NT2/D1 (cell line): ENCODE measurements at places on chromosomes 6 and 20.
A peak's percentile ranks its signal among the peaks of the same experiment; 100 is the strongest.

DNA sequence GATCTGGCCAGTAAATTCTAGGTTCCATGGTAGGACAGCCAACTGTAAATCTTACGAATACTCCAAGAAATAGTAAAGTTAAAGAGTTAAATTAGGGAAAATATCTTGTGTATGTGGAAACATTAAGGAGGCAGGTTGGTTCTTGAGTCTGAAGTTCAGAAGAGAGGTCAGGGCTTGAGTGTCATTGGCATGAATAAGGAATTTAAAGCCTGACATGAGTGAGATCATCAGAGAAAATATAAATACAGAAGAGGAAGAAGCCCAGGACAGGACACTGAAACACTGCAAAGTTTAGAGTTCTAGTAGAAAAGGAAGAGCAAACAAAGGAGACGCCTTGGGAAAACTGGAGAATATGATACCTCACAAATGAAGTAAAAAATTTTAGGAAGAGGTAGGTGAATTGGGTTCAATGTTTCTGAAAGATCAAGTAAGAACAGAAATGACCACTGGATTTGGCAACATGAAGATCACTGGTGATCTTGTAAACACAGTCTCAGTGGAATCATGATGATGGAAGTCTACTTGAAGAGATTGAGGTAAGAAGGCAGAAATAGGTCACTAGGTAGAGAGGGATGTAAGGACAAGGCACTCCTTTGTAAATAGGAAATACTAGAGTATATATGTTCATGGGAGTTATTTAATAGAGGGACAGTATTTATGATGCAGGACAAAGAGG, 41.6 kb upstream of the SYNCRIP start:
- DNase-seq, result no peak

- DNase-seq, result no peak
These were observed 256.5 kb downstream of the TAF4 start for GRCh38 chr20:61809006-61809770.

GRCh38 chr6:12060780-12061609, 48.9 kb downstream of the HIVEP1 start:
- DNase-seq, result peak; percentile 57

DNA sequence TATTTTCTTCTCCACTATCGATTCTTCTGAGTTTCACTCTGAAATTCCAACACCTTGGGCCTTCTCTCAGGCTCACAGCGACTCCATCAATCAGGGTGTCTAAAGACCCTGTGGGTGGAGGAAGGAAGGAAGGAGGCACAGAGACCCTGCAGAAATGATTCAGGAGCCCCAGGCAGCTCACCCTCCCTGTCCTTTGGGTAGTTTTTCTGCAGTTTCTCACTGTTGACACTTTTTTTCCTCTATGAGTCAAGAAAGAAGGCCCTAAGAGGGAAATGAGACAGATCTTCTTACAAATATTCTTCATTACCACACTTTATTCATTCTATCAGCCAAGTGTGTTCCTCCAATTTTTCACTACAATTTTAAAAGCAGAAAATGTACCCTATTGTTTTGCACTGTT, 34.2 kb upstream of the TBXT start:
- DNase-seq, result no peak

GRCh38 chr6:154977588-154977987, 17.5 kb upstream of the TIAM2 start:
- DNase-seq, result no peak

DNA sequence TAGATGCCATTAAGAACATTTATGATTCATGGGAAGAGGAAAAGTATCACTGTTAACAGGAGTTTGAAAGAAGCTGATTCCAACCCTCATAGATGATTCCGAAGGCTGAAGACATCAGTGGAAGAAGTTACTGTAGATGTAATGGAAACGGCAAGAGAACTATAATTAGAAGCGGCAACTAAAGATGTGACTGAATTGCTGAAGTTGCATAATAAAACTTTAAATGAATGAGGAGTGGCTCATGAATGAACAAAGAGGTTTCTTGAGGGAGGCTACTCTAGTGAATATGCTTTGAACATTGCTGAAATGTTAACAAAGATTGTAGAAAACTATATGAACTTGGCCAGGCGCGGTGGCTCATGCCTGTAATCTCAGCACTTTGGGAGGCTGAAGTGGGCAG, 84.1 kb downstream of the PHIP start:
- DNase-seq, result no peak

DNA sequence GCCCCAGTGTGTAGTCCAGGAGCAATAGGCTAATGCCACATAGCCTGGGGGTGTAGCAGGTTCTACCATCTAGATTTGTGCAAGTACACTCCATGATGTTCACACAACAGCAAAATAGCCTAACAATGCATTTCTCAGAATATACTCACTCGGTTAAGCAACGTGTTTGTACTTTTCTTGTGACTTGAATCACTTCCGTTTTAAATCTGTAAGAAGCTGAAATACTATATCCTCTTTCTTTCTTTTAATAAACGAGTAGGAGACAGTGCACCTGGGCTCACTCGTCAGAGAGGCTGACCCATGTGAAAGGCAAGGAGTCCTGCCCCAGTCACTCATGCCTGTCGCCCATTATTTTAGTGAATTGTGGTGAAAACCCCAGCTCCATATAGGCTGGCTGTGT, 201.6 kb downstream of the FOXA2 start:
- no peak for DNase-seq

GRCh38 chr6:6714118-6714897, 125.8 kb downstream of the LY86 start:
- DNase-seq, result no peak

GRCh38 chr6:151721671-151722070, 85.8 kb upstream of the ESR1 start:
- no peak for DNase-seq

GRCh38 chr6:99575544-99576227, 7.2 kb upstream of the CCNC start:
- DNase-seq, result no peak

GRCh38 chr6:20939161-20939775, 405.0 kb downstream of the CDKAL1 start:
- DNase-seq, result no peak

DNA sequence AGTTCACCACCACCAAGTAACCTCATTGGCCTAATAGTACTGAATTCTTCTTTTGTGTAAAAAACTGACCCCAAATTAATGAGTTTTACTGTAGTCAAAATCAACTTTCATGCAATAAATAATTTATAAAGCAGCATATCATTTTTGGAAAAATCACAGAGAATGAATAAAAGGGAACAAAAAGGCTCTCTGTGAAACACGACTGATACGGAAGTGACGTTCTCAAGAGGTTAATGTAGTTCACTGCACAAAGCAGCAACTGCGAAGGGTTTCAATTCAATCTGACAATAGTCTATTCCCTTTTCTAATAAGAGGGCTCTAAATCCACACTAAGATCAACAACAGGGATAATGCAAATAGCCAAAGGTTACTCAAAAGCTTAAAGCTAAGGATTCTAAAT, 70.3 kb downstream of the PREP start:
- no peak for DNase-seq

- no peak for DNase-seq
These were observed 26.3 kb upstream of the MC3R start for GRCh38 chr20:56222201-56222600.

DNA sequence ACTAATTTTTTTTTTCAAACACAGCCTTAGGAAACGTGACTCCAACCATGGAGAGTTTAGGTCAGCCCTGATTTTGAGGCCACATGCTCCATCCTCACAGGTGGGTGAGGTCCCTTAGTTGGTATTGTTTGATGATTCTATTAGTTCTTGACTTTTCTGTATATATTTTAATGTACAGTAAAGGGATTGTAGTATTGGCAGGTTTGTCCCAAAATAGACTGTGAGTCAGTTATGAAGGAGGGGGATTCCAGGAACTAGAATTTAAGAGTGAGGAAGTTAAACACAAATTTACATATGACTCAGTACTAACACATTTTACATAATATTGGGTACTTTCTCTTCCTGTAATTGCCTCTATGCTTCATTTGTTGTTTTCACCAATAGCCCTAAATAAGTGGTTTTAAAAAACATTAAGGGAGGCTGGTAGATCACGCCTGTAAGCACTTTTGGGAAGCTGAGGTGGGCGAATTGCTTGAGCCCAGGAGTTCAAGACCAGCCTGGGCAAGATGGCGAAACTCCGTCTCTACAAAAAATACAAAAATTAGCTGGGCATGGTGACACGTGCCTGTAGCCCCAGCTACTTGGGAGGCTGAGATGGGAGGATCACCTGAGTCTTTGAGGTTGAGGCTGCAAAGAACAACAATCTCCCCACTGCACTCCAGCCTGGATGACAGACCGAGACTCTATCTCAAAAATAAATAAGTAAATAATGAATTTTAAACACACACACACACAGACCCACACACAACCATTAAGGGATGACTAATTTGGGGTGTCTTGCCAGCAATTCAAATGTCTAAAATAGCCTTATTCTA, 81.8 kb downstream of the SGK1 start:
- DNase-seq, result no peak

DNA sequence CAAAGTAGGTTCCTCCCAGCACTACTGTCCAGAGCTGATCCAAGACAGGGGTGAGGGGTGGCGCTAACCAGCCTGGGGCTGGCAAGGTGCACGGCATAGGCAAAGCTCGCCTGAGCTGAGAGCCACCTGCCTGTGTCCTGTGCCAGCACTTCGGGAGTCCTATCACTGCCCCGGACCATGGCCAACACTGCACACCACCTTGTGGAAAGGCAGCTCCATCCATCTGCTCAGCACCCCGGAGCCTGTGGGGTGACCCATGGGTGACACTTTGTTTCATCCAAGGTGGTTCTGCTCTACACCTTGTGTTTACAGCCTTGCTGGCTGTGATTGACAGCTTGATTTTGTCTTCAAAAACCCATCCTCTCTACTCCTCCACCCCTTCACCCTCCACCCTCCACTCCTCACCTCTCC, 32.9 kb upstream of the GATA5 start:
- DNase-seq, result no peak

DNA sequence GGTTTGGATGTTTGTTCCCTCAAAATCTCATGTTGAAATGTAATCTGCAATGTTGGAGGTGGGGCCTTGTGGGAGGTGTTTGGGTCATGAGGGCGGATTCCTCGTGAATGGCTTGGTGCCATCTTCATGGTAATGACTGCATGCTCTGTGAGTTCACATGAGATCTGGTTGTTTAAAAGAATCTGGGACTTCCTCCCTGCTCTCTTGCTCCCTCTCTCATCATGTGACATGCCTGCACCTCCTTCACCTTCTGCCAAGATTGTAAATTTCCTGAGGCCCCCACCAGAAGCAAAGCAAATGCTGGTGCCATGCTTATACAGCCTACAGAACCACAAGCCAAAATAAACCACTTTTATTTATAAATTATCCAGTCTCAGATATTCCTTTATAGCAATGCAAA, 250.3 kb upstream of the PLN start:
- DNase-seq, result no peak

GRCh38 chr6:107061125-107062020, 33.4 kb downstream of the MTRES1 start:
- no peak for DNase-seq

DNA sequence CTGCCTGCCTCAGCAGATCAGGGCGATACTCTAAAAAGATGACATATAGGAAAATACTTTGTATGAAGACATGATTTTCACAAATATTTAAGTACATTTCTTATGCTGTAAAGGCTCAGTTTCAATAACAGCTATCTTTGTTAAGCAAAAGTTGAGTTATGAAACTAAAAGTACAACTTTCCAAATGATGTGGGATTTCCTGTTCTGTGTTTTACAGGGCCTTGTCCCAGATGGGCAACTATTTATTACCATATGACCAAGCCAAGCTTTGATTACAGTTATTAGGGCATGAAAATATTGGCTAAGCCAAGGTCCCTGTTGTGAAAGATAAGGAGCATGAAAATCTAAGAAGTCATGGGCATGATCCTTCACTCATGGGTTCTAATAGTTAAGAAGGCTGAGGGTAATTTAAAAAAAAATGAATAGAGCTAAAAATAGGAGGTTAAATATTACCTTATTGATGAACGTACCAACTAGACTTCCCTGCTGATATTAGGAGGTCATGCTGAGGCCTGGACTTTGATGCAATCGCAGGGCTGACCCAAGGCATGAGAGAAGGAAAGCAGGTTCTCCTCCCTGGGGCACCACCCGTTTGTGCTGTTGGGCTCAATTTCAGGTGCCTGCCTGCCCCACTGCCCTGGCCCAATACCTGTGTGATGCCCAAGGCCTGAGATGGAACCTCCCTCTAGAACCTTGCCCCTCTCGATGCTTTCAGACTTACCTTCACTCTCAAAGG, 294.4 kb upstream of the PRDM1 start:
- DNase-seq, result no peak

- DNase-seq, result no peak
These were observed 108.3 kb downstream of the KIF13A start for GRCh38 chr6:17879184-17879583.

DNA sequence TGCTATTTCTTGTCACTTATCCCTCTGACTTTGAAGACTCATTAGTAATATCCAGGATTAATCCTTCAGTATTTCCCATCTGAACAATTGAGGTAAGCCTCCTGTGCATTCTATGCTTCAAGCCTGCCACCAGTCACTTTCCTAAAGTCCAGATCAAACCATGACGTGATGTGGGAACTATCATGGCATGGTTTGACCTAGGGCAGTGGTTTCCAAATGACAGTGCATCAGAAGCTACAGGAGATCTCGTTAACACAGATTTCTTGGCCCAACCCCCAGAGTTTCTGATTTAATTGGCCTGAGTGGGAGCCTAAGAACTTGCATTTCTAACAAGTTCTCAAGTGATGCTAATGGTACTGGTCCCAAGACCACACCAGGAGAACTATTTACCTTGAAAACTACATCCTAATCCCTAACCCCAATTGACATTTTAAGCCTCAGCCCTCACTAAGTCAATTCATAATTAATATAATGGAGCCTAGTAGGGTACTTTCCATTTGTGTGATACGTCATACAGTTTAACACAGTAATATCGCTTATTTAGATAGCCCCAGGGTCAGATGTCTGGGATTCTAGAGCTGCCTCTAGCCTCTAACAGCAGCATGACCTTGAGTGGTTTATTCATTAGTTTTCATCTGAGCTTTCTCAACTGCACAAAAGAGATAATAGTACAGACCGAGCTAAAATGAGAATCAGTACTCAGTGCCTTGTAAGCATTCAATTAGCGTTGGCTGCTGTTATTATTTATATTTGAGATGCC, 907.6 kb downstream of the TFAP2A start:
- no peak for DNase-seq

DNA sequence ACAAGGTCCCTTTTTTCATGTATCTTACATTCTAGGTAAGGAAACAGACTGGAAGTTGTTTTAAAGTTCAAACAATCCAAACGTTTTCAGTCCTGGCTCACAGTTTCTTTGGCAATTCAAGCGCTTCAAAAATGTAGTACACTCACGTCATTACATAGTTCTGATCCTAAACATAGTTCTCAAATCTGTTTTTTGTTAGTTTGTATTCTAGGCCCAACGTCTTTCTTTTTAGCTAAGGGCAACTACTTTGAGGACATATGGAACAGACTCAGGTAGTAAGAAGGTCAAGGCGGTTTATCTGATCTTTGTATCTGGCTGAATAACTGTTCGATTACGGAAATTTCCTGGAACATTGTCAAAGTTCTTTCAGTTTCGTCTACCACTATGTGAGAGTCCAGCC, 36.9 kb upstream of the PLCB4 start:
- no peak for DNase-seq

DNA sequence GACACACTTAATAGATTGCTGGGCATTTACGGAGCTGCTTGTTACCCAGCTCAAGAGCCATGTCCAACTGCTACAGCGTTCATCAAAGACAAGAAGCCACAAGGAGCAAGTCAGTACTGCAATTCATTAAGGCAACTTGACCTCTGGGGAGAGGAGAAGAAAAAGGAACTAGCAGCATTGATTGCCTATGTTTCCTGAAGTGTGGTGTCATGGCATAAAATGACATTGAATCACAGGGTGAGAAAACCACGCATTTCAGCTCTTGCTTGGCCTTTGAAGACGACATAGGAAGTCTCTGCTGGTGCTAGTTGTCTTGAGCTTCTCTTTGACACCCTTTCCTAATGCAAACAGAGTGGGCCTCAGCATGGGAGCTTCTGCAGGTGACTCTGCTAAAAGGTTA, 139.1 kb downstream of the CDH26 start:
- no peak for DNase-seq
